Inflammatory macrophage treated with lipopolysaccharide for 1 hour (primary cell): ENCODE measurements at places on chromosomes 16 and 17.
A peak's percentile ranks its signal among the peaks of the same experiment; 100 is the strongest.

DNA sequence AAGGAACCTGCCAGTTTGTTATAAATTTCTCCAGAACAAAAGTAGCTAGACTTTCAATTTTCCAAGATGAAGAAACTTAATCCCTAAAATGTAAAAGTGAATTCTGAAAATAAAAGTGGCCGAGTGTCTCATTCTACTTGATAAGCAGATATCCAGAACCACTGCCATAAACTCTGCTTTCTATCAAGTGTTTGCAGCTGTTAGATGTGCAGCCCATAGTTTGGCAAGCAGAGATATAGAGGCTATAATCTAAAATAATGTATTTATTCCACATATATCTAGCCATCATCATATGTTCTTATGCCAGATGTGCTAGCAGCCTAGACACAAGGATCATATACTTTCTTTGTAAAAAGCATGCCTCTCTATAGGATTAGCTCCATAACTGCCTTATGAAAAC is 14.7 kb upstream of the FBXL20 start:
- DNase-seq, result no peak

GRCh38 chr17:50953831-50954601 is 87.9 kb upstream of the TOB1 start:
- DNase-seq, result peak; percentile 21

DNA sequence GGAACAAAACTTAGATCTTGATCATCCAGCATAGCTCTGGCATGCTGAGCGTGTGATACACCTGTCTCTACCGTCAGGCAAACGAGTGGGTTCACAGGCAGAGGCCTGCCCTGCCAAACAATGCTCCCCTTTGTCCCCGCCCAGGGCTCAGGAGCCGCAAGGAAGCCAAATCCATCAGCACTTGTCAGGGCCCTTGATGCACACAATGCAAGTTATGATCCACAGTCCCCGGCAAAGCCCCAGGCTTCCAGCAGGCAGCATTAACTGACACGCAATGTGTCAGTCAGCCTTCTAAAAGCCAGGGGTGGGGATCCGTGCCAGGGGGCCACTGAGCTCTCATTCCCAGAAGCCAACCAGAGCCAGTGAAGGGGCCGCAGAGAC is 460.9 kb downstream of the SLC39A11 start:
- no peak for DNase-seq

DNA sequence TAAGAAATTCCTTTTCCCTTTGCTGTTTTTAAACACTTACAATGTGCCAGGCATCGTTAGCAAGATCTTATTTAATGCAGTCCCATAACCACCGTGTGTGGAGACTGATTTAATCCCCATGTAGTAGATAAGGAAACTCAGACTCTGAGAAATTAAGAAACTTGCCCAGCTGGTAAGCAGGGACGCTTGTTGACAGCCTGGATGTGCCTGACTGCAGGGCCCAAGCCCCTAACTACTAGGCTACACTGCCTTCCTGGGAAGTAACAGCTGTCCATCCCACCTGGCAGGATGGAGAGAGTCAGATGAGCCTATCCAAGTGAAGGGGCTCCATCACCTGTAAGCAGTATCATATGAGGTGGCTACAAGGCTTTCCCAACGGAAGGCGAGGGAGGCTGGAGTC is 23.1 kb downstream of the CDK5RAP3 start:
- no peak for DNase-seq

GRCh38 chr16:87860553-87861299 is 8.6 kb downstream of the SLC7A5 start:
- DNase-seq, result no peak

DNA sequence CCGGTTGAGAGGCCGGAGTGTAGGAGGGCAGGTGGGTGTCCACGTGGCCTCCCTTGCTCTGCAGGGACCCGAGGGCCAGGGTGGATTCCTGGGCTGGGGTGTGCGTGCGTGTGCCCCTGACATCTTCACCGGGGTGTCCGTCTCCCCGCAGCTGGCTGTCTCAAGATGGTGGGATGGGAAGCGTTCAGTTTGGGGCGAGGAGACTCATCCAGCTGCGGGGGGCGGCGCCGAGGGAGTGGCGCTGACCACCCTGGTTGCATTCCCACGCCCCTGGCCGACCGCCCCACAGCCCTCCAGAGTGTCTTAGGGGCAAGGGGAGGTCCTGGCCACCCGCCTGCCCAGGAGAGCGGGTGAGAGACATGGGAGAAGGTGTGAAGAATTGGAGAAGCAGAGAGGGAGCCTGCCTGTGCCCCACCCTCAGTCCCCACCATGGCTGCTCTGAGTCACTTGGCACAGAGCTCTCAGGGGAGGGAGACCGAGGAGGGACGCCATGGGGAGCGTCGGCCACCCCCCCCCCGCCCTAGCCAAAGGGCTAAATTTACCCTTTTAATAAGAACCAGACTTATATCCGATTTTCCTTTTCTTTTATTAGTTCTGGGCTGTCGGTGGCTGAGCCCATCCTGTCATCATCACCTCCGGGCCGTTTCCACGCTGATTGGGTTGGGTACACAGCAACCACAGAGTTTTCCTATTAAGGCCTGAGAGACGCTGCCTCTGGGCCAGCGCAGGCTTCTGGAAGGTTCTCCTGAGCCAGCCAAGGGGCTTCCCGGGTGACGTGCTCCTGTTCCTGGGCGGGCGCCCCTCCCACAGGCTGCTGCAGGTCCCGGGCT is 22.0 kb downstream of the BAHCC1 start:
- DNase-seq, result no peak

GRCh38 chr17:39867084-39867879 is 720 bp upstream of the ZPBP2 start:
- DNase-seq, result no peak

GRCh38 chr16:14111713-14112538 is 40.8 kb downstream of the MRTFB start:
- DNase-seq, result no peak

DNA sequence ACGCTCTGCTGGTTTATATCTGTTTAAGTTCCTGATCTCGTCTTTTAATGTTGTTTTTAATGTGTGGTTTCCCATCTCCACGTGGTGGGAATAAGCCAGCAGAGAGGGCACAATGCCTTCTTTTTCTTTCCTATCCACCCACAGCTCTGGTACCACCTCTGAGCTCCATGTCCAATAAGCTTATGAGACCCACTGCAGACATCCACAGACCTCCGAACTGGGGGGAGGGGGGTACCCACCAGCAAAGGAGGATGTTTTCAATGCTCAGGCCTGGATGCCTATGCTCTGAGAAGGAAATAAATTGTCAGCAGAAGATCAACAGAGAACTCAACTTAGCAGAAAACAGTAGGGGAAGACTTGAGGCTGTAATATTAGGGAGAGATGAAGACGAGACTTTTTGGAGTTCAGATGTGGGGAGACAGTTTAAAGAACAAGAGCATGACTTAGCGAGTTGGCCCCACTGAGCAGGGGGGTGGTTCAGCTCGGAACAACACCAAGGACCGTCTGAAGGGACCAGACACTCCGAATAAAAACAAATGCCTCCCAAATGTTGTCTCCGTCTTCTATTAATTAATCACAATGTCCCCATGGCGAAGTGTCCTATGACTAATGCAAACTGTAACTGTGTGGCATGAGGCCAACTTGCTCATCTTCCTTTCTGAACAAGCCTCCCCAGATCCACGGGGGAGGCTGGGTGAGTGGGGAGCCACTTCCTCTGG is 62.7 kb downstream of the GAS7 start:
- peak; percentile 87 for DNase-seq

DNA sequence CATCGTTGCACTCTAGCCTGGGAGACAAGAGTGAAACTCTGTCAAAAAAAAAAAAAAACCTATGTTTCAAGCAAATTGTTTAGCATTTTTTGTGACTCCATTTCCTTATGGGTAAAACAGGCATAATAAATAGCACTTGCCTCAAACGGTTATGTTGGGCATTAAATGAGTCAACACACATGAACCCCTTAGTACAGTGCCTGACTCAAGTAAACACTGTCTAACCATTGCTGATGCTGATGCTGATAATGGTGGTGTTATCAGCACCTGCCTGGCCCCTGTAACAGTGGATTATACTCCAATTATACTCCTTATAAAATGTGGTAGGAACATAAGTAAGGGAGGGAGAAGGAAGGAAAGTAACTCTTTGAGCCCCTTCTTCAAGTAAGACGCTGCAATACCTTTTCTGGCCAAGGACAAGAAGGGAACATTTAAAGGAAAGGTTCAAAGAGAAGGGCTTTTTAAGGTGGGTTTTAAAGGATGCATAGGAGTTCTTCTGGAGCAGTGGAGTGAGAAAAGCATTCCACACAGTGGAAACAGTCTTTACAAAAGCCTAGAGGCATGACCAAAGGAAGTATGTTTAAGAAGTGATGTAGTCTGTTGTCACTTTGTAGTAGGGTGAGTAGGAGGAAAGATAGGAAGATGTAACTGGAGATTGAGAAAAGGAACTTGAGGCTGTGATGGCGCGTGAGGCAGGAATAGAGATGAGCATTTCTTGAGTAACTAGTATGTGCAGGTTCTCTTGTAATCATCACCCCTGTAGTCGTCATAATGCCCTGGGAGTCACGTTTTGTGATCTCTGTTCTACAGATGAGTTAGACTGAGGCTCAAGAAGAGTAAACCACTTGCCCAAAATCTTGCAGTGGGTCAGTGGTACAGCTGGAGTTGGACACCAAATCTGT is 4.3 kb downstream of the SCNN1B start:
- no peak for DNase-seq

DNA sequence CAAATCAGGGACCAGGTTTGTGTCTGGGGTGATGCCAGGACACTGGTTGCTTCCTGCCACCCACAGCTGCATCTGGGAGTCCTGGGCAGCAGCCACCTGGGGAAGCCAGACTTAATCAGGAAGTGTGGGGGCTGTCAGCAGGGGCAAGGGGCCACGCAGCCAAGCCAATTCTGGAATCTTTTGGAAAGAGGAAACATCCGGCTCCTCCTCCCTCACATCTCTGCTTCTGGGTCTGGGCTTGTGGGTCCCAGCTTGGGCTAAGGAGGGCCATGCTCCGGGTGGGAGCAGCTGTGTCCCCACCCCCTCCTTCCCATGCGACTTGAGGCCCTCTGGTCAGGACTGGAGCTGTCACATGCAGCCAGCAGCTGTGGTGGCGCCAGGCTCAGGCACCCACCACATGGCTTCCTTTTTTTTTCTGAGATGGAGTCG is 37.0 kb upstream of the CCDC182 start:
- DNase-seq, result peak; percentile 63

DNA sequence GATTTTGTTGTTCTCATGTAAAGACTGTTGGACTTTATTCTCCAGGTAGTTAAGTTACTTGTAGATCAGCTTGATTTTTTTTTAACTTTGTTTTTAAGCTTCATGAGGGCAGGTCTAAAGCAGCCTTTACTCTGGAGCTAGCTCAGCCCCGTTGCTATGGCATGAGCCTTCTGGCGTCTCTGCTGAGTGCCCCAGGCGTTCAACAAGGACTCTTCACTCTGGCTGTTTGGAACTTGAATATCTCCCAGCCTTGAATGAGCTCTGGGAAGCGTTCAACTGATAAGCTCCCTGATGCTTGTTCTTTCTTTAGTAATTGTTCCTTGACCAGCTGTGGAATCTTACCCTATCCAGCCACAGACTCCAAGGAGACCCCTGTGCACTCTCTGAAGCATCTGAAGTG is 82.3 kb downstream of the GNAO1 start:
- no peak for DNase-seq

GRCh38 chr16:79723583-79724168 is 123.1 kb upstream of the MAF start:
- DNase-seq, result no peak
